Effector memory CD4-positive, alpha-beta T cell (primary cell): ENCODE measurements at places on chromosomes 1 and 21.

GRCh38 chr1:62539028-62539447, 58.3 kb upstream of the ANGPTL3 start:
- H3K36me3 ChIP-seq: no peaks in the 10 kb centered on the region
- H3K4me3 ChIP-seq: no peak overlapping the region
- DNase-seq: no peak
- no peaks in the 10 kb centered on the region for H3K27me3 ChIP-seq
- no peak overlapping the region for H3K27ac ChIP-seq
- H3K4me1 ChIP-seq: no peaks in the 10 kb centered on the region

GRCh38 chr1:193201021-193201420, 14.6 kb upstream of the B3GALT2 start:
- no peaks in the 10 kb centered on the region for H3K4me1 ChIP-seq
- no peak for DNase-seq
- no peaks in the 10 kb centered on the region for H3K27me3 ChIP-seq
- H3K27ac ChIP-seq: no peak overlapping the region
- H3K4me3 ChIP-seq: no peak overlapping the region

GRCh38 chr1:82455342-82455741, 654.6 kb downstream of the ADGRL2 start:
- H3K27ac ChIP-seq: no peak overlapping the region
- H3K36me3 ChIP-seq: no peaks in the 10 kb centered on the region
- H3K27me3 ChIP-seq: no peaks in the 10 kb centered on the region
- H3K4me1 ChIP-seq: no peaks in the 10 kb centered on the region
- no peak overlapping the region for H3K4me3 ChIP-seq

DNA sequence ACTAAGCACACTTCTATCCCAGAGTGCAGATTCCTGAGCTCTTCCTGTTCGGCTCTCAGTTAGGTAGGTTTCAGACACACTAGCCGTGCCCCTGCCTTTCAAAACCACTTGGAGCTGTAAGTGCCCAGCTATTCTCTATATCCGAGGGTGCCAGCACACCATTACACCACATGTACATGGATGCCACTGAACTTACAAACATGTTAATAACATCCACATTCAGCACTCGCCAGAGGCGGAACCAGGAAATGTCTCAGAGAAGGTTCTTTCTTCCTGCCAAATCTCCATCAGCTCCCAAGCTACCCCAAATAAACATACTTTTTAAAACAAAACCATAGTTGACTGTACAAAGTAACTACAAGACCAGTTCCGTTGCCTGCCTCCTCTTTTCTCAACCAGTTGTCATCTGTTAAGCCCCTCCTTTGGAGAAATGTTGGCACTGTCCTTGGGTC, 78.4 kb upstream of the CTTNBP2NL start:
- H3K27ac ChIP-seq: no peak overlapping the region
- H3K4me3 ChIP-seq: no peak overlapping the region
- H3K36me3 ChIP-seq: no peaks in the 10 kb centered on the region
- H3K4me1 ChIP-seq: no peaks in the 10 kb centered on the region
- DNase-seq: no peak

GRCh38 chr1:25912076-25912831, 6.0 kb upstream of the STMN1 start:
- H3K4me1 ChIP-seq: no peaks in the 10 kb centered on the region
- H3K27ac ChIP-seq: no peak overlapping the region
- no peaks in the 10 kb centered on the region for H3K36me3 ChIP-seq
- H3K4me3 ChIP-seq: no peak overlapping the region

GRCh38 chr1:234400773-234401172, 27.5 kb downstream of the COA6 start:
- no peak overlapping the region for H3K4me3 ChIP-seq
- H3K27ac ChIP-seq: peak overlapping the region; percentile 46
- H3K4me1 ChIP-seq: peaks cover 5% of the 10 kb centered on the region
- no peaks in the 10 kb centered on the region for H3K36me3 ChIP-seq
- no peaks in the 10 kb centered on the region for H3K27me3 ChIP-seq

GRCh38 chr1:193211539-193211938, 25.1 kb upstream of the B3GALT2 start:
- peaks cover 15% of the 10 kb centered on the region for H3K36me3 ChIP-seq
- no peak overlapping the region for H3K27ac ChIP-seq
- no peak for DNase-seq

GRCh38 chr1:102365071-102365470, 368.3 kb upstream of the OLFM3 start:
- no peak overlapping the region for H3K4me3 ChIP-seq
- no peak overlapping the region for H3K27ac ChIP-seq
- no peaks in the 10 kb centered on the region for H3K27me3 ChIP-seq
- H3K4me1 ChIP-seq: no peaks in the 10 kb centered on the region
- DNase-seq: no peak
- H3K36me3 ChIP-seq: no peaks in the 10 kb centered on the region

DNA sequence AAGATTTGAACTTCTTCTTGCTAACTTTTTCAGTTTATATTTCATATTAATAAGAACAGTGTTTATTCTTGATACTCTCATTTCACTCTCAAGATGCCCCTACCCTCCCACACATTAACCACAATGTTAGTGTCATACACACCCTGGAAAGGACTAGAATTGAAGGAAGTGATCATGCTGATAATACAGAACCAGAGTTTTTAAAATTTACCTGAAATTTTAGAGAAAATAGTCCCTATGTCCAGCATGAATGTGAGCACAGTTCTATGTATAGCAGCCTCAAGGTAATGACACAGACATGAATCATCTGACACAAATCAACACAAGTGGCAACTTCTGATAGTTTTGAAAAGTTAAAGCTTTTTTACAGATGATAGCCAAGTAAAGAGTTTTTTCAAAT, 26.0 kb downstream of the RGS1 start:
- no peak overlapping the region for H3K4me3 ChIP-seq
- H3K27me3 ChIP-seq: no peaks in the 10 kb centered on the region
- H3K4me1 ChIP-seq: no peaks in the 10 kb centered on the region
- H3K36me3 ChIP-seq: no peaks in the 10 kb centered on the region

DNA sequence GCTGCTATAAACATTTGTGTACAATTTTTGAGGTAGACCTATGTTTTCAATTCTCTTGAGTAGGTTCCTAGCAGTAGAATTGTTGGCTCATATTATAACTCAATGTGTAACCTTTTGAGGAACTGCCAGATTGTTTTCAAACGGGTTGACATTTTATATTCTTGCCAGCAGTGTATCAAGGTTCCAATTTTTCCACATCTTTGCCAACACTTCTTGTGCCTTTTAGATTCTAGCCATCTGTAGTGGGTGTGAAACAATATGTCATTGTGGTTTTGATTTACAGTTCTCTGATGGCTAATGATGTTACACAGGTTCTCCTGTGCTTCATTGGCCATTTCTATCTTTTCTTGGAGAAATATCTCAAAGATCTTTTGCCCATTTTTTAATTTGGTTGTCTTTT, 36.4 kb downstream of the MAP3K7CL start:
- H3K27ac ChIP-seq: no peak overlapping the region
- no peak overlapping the region for H3K4me3 ChIP-seq
- no peak for DNase-seq
- H3K4me1 ChIP-seq: no peaks in the 10 kb centered on the region
- H3K36me3 ChIP-seq: no peaks in the 10 kb centered on the region

GRCh38 chr1:101338714-101339430, 102.1 kb downstream of the S1PR1 start:
- H3K27ac ChIP-seq: no peak overlapping the region
- H3K4me3 ChIP-seq: no peak overlapping the region
- no peak for DNase-seq
- no peaks in the 10 kb centered on the region for H3K36me3 ChIP-seq
- no peaks in the 10 kb centered on the region for H3K27me3 ChIP-seq

- H3K27me3 ChIP-seq: no peaks in the 10 kb centered on the region
- peak within 1 kb of the TSS; percentile 82 for H3K4me3 ChIP-seq
- no peaks in the 10 kb centered on the region for H3K36me3 ChIP-seq
- H3K27ac ChIP-seq: peak within 1 kb of the TSS; percentile 48
- peak; percentile 76 for DNase-seq
These were observed at the start of gene CHAF1B for GRCh38 chr21:36385233-36386030. TSS of gene CHAF1B (plus strand) at chr21:36385392. CDS start at chr21:36386137, 745 bp downstream.

GRCh38 chr1:219555806-219556205, 57.1 kb downstream of the ZC3H11B start:
- H3K4me1 ChIP-seq: no peaks in the 10 kb centered on the region
- no peak overlapping the region for H3K4me3 ChIP-seq
- no peak for DNase-seq
- no peak overlapping the region for H3K27ac ChIP-seq
- H3K36me3 ChIP-seq: no peaks in the 10 kb centered on the region
- H3K27me3 ChIP-seq: no peaks in the 10 kb centered on the region

- no peak overlapping the region for H3K27ac ChIP-seq
- peaks cover 8% of the 10 kb centered on the region for H3K36me3 ChIP-seq
- no peak for DNase-seq
- no peak overlapping the region for H3K4me3 ChIP-seq
- H3K27me3 ChIP-seq: no peaks in the 10 kb centered on the region
- H3K4me1 ChIP-seq: no peaks in the 10 kb centered on the region
These were observed 9.7 kb upstream of the CLCC1 start for GRCh38 chr1:108972951-108973350.

- H3K4me1 ChIP-seq: peaks cover 23% of the 10 kb centered on the region
- H3K36me3 ChIP-seq: no peaks in the 10 kb centered on the region
- no peak overlapping the region for H3K4me3 ChIP-seq
- no peak overlapping the region for H3K27ac ChIP-seq
- no peaks in the 10 kb centered on the region for H3K27me3 ChIP-seq
- no peak for DNase-seq
These were observed 2.7 kb upstream of the CAPN2 start for GRCh38 chr1:223709598-223709997.

DNA sequence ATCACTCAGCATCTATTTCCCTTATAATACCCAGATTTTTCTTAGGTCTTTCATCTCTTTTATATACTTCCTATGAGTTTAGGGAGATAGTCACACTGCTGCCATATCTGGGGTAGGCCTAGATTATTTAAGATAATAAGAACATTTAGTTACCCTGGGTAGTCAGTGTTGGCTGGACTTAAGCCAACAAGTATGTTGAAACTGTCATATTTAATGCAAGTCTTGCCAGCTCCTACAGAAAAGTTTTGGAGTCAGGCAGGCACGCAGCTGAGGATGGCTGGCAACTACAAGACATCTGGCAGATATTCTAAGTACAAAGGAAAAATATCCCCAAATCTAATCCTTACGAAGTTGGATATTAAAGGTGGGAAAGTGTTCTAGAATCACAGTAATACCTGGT, 19.2 kb upstream of the DEPDC1 start:
- no peak overlapping the region for H3K27ac ChIP-seq
- H3K4me3 ChIP-seq: no peak overlapping the region
- no peak for DNase-seq
- H3K36me3 ChIP-seq: no peaks in the 10 kb centered on the region
